Activated CD4-positive, alpha-beta T cell treated with anti-CD3 and anti-CD28 coated beads, Interleukin-2, amount 50 U/mL, for 4 hours (primary cell): ENCODE measurements at places on chromosomes 2 and 18.

- DNase-seq, result no peak
These were observed 163.0 kb upstream of the PXDN start for GRCh38 chr2:1907291-1907690.

- DNase-seq, result no peak
These were observed 11.3 kb upstream of the STK25 start for GRCh38 chr2:241519669-241520068.

GRCh38 chr2:72770879-72771461, 54.9 kb downstream of the EXOC6B start:
- peak; percentile 30 for DNase-seq

- DNase-seq, result no peak
These were observed 66.2 kb upstream of the CTDP1 start for GRCh38 chr18:79613186-79613931.

GRCh38 chr2:227881866-227882517, 10.6 kb downstream of the DAW1 start:
- no peak for DNase-seq

DNA sequence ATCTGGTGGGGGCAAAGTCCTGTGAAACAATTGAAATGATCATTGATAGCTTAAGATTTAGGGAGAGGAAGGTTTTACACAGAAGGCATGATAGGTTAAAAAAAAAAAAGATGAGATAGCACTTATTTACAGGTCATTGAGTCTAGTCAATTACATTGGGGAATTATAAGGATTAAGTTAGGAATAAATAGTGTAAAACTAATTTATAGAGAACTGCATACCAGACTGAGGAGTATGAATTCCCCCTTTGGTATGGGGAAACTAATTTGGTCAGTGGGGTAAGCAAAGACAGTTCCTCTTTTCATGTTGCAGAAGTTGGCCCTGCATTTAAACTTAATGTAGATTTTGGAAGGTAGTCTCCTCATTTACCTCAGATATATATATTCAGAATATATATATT, 10.8 kb downstream of the GLS start:
- no peak for DNase-seq

DNA sequence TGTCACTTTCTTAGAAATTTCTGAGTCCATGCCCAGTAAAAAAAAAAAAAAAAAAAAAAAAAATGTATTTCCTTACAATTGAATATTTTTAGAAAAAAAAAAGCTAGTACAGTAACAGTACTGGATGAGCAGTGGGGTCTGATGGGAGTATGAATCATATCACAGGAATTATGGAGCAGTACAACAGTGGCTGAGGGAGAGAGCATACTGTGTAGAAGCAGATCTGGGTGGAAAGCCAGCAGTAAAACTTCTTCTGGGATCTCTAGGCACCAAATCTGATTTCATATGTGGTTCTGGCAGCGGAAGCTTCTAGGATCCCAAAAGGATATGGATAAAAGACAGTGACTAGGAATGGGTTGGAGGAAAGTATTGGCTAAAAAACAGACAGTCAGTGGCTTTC, 414.9 kb upstream of the FSHR start:
- DNase-seq, result no peak

DNA sequence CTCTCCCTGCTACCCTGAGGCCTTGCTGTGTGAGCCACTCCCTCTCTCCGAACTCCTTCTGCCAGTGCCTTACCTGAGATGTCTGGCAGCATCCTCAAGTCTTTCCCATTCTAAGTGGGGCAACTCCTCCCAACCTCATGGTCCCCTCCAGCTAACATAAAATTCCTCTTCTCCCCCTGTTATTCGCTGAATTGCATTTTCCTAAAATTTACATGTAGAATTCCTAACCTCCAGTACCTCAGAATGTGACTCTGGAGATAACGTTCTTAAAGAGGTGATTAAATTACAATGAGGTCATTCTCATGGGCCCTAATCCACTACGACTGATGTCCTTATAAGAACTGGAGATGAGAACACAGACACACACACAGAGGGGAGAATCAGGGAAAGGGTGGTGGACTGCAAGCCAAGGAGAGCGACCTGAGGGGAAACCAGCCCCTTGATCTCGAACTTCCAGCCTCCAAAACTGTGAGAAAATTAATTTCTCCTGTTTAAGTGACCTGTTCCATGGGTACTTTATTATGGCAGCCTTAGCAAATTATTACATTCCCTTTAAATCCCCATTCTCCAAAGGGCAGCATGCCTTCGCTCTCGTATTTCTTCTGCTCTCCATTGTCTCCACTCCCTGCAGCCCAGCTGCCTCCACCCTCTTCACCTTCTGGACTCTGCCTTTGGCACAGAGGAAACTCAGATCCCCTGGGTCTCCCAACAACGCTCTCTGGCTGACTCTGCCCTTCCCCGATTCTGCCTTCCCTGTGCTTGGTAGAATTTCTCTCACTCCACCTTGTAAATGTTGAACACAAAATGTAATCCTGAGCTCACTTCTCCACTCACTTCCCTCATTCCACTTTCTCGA, 70.5 kb downstream of the TGIF1 start:
- DNase-seq, result no peak

DNA sequence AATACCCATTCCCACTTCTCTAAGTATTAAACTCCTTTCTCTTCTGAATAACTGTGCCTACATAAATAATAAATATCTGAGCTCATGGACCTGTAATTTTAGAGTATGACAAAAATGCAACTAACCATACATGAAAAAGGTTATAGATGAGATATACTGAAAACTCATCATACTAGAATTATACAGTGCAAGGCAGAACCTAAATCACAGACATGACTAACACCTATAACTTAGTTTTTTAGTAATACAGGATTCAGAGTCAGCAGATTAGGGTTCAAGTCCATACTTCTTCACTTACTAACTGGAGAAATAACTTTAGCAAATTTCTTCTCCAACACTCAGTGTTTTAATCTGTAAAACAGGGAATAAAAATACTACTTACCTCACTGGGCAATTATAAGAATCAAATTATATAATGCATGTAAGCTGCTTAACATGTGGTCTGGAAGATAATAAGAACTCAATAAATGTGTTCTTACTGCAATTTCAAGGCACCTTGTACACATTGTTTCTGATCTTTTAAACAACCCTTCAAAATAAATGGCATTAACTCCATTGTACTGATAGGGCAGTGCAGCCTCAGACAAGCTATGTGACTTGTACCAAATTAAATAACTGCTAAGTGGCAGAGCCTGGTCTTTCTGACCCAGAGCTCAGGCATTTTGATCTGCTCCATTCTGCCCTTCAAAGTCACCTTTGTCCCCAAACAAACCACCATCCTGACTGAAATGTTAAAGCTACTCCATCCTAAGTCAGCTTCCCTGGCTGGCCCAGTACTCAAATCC, 39.6 kb upstream of the KLF7 start:
- no peak for DNase-seq

GRCh38 chr2:223057569-223057968, 5.6 kb downstream of the KCNE4 start:
- DNase-seq, result no peak

DNA sequence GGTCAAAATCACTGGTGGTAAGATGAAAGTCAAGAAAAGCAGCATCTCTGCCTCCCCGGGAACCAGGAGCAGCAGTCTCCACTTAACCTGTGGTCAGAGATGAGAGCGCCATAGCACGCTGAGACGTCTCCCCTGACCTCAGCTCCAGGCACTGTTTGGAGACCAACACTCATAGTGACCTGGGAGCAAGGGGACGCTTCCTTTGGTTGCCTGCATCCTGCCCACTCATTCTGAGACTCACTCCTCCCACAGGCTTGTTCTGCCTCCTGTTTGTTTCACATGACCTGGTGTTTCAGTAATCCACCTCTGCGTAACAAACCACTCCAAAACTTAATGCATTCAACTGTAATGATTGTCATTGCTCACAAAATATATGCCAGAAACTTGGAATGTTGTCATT, 139.3 kb downstream of the ACOXL start:
- DNase-seq, result no peak

DNA sequence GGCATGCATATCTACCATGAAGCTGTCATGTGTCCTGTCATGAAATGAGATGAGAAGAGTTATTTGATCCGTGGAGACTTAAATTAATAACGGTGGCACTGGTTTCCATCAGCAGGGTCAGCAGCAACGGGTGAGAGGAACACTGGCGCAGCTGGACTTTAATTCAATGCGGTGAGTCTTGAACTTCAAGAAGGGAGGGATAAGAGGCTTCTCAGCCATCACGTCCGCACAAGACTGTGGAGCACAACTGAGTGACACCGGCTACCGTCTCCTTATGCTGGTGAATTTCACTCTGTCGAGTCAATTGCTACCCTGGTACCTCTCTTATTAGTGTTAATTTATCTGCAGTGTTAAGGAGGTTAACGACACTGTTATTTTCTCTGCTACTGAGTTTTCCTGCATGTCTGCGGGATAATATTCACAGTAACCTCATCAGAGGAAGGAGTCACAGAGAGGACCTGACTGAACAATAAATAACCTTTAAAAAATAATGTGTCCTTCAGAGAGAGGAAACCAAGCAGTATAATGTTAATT, 236.8 kb downstream of the EPHA4 start:
- no peak for DNase-seq

- no peak for DNase-seq
These were observed 23.0 kb downstream of the EMX1 start for GRCh38 chr2:72940361-72940760.

GRCh38 chr2:68765739-68766375, 31.2 kb downstream of the ARHGAP25 start:
- DNase-seq, result no peak

DNA sequence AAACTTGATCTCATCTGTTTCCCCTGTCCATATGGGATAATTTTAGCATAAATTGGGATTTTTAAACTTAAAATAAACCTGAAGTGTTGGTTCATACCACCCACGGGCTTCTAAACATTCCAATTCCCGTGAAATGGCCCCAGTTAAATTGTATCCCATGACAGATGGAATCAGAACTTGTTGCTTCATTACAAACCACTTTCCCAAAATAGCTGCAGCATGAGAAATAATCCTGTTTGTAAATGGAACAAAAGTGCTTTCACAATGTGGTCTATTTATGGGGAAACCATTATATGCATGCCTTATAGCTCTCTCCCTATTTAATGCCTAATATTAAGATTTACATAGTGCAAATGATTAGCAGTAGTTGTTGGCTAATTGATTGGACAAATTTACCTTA, 15.9 kb downstream of the SCG2 start:
- no peak for DNase-seq

DNA sequence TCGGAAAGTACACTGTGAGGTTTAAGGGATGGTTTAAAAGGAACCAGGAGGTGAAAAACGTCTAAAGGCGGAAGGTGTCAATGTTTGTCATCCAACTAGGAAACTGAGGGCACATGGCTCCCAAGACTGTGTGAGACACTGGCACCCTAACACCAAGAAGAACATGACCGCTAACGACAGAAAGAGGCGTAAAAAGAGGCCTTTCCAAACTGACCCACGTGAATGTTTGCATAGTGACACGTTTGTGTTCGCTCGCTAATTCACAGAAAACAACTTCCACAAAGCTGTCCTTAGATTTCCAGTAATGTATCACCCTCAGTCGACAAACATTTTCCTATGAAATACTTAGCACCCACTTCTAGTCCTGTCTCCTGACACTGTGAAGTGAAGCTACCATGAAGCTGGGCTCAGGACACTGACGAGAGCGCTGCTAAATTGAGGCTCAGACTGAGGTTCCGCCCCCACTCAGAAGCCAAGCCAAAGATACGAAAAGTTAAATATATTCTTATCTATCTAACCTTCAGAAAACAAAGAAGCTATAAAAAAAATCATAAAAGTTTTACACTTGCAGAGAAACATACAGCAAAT, 86.5 kb downstream of the ZNF516 start:
- DNase-seq, result no peak

DNA sequence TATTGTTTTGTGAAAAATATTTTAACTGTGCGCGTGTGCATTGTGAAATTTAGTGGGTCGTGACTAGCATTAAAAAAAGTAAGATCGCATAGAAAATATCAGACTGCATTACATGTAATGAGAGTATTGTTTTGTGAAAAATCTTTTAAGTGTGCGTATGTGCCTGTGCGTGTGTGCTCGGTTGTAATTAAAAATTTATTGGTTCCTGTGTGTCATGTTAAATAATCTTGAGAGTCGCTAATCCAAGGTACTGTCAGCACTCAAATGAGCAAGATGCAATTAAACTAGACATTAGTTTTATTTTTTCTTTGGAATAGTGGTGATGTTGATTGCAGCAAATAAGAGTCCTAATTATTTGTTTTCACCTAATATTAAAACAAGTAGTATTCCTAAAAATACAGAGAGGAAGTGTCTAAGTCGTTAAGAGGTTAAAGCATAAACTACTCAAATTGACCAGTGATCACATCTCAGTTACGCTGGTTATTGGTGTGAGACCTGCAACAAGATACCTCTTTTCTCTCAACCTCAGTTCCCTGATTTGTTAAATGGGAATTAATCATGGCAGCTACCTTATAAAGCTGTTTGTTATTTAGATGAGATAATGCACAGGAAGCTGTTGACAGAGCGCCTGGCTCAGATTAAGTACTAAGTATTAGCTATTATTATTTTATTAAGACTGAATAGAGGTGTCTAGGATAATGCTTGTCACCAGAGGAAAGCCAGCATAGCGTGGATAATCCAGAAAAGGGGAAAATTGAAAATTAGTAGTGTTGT, 1.9 kb downstream of the ZDBF2 start:
- no peak for DNase-seq

- DNase-seq, result no peak
These were observed 13.2 kb upstream of the NCK2 start for GRCh38 chr2:105731511-105731910.

- DNase-seq, result no peak
These were observed 221.3 kb upstream of the CTAGE1 start for GRCh38 chr18:22639026-22639463.

DNA sequence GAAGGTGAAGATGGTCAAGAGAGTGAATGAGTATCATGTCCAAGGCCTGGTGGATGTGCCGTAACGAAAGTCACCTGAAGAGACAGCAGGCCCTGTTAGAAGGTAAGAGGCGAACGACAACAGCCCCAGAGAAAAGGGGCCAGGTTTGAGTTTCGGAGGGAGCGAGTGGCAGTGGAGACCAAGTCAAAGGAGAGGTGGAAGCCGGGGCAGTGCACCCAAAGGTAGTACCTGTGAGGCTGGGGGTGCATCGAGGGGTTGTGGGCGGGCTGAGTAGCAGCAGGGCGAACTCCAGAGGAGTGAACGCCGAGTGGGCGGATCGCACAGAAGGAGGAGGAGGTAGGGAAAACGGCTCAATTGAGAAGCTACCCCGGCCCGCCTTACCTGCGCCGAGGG, 358 bp downstream of the USP37 start:
- peak; percentile 73 for DNase-seq

GRCh38 chr18:48718251-48718959, 179.6 kb downstream of the CTIF start:
- no peak for DNase-seq

- DNase-seq, result no peak
These were observed 1049.3 kb upstream of the CDH2 start for GRCh38 chr18:29226213-29226612.

- no peak for DNase-seq
These were observed 844 bp upstream of the VSNL1 start for GRCh38 chr2:17539611-17540092.

DNA sequence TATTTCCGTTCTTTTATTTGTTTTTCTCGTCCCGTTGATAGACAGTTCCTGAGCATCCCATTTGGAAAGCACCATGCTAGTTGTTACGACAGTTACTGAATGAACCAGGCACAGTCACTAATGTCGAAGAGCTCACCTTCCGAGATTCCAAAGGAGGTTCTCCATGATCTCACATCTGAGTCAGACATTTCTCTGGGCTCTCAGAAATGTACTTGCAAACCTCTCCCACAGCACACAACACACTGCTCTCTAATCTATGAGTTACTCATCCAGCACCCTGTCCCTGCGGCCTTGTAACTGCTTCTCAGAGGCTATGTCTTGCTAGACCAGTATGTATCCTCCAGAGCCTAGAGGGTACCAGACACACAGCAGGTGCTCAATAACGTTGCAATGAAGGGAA, 174.7 kb downstream of the DNER start:
- DNase-seq, result no peak
